Testis (tissue), 5 donors: ENCODE measurements at places on chromosomes 4 and X. TPM values are rescaled to one million over a fixed set of nuclear protein-coding genes. Genes with fewer than 3 reads are reported as not detected.

GRCh38 chr4:181105487-181105886 is 1137.7 kb upstream of the TENM3 start:
- no peak for DNase-seq
- no peaks in the 10 kb centered on the region for H3K4me1 ChIP-seq

Gene PCDH7
- 2.9 TPM for polyA plus RNA-seq

- no peak overlapping the region for H3K4me3 ChIP-seq
- no peaks in the 10 kb centered on the region for H3K27me3 ChIP-seq
- DNase-seq, result no peak
- H3K27ac ChIP-seq, result no peak overlapping the region
- H3K4me1 ChIP-seq, result no peaks in the 10 kb centered on the region
Observed at GRCh38 chrX:135923353-135923752, 29.8 kb downstream of the SAGE1 start.

- no peaks in the 10 kb centered on the region for H3K36me3 ChIP-seq
- H3K4me1 ChIP-seq, result no peaks in the 10 kb centered on the region
- no peaks in the 10 kb centered on the region for H3K27me3 ChIP-seq
- DNase-seq, result no peak
Observed at GRCh38 chr4:78001531-78001930, 55.6 kb upstream of the FRAS1 start.

GRCh38 chr4:128871948-128872347 is 62.4 kb downstream of the JADE1 start:
- H3K27ac ChIP-seq, result no peak overlapping the region
- no peak for DNase-seq
- H3K4me1 ChIP-seq, result no peaks in the 10 kb centered on the region
- H3K27me3 ChIP-seq, result no peaks in the 10 kb centered on the region
- no peak overlapping the region for H3K4me3 ChIP-seq

Gene PALLD
- polyA plus RNA-seq, result 156 TPM

DNA sequence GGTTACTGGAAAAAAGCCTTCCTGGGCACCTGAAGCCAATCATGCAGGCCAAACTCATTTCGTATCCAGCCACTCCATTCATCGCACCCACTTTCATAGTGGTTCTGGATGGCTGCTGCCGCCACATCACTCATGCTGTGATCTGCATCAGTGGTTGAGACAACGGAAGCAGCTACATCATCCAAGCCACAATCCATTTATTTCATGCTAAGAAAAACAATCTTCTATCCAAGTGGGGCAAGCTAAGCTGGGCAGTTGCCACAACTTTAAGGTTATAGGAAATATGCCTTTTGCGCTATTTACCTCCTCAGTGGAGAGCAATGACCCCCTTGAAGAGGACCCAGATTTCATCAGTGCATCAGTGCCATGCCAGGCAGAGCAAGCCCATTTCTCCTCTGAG is 124.6 kb downstream of the GRIA3 start:
- no peak overlapping the region for H3K27ac ChIP-seq
- H3K36me3 ChIP-seq, result no peaks in the 10 kb centered on the region
- H3K27me3 ChIP-seq, result no peaks in the 10 kb centered on the region

DNA sequence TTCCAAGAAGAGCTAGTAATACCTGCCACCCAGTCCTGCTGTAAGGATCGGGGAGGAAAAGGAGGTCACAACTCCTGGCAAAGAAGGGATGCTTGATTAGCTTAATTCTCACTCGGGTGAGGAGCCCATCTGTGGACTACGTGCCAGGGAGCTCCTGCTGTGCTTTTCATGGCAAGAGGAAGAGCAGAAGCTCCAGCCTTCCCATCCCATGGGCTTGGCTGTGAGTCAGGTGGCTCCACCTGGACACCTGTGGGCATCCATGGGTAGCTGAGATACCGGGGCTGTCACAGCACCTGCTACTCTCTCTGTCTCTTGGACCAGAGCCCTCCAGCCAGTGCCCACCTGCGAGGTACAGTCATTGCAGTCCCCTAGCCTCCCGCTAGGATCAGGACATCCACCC is 18.0 kb downstream of the CLNK start:
- no peak overlapping the region for H3K27ac ChIP-seq
- no peak for DNase-seq
- no peaks in the 10 kb centered on the region for H3K4me1 ChIP-seq
- H3K36me3 ChIP-seq, result no peaks in the 10 kb centered on the region
- no peak overlapping the region for H3K4me3 ChIP-seq

DNA sequence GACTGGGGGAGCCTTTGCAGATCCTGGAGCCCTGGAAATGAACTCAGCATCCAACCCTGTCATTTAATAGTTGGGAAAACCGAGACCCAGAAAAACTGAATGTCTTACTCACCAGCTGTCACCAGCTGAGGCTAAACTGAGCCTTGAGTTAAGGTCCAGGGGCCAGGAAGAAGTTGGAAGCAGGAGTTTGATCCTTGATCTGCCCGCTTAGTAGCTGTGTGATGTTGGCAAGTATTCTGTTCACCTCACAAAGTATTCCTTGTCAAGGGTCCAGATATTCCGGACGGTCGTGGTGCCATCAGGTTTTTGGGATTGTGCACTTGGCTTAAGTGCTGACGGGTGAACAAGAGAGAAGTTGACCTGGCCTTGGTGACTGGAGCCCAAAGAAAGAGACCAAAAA is 30.7 kb upstream of the PROM1 start:
- no peak for DNase-seq
- no peaks in the 10 kb centered on the region for H3K36me3 ChIP-seq
- no peaks in the 10 kb centered on the region for H3K4me1 ChIP-seq
- H3K27me3 ChIP-seq, result no peaks in the 10 kb centered on the region
- no peak overlapping the region for H3K4me3 ChIP-seq
- no peak overlapping the region for H3K27ac ChIP-seq

Gene ERCC6L
- polyA plus RNA-seq, result 1.0 TPM

- no peaks in the 10 kb centered on the region for H3K4me1 ChIP-seq
- no peaks in the 10 kb centered on the region for H3K36me3 ChIP-seq
- no peak for DNase-seq
- no peak overlapping the region for H3K27ac ChIP-seq
- H3K4me3 ChIP-seq, result no peak overlapping the region
- no peaks in the 10 kb centered on the region for H3K27me3 ChIP-seq
Observed at GRCh38 chr4:164441109-164441508, 312.8 kb upstream of the SMIM31 start.

Gene TMSB15C
- 1.5 TPM for polyA plus RNA-seq

DNA sequence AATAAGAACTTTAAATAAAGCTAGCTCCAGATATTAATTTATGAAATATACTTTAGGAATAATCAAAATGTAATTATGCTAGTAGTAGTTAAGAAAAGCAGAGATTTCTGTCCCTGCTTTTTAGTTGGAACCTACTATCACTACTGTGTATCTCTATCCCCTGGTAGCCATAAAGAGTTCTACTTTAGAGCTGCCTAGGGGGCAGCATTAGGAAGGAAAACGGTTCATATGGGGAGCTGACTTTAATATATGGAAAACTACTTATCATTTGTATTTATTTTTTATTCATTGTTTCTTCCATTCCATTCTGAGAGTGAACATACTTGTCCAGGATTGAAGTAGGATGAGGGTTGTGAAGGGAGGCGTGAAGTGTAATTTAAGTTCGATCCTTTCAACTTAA is 40.9 kb downstream of the CPEB2 start:
- no peak overlapping the region for H3K27ac ChIP-seq
- H3K4me1 ChIP-seq, result no peaks in the 10 kb centered on the region
- H3K4me3 ChIP-seq, result no peak overlapping the region
- H3K36me3 ChIP-seq, result no peaks in the 10 kb centered on the region
- DNase-seq, result no peak

- no peak overlapping the region for H3K27ac ChIP-seq
- no peaks in the 10 kb centered on the region for H3K4me1 ChIP-seq
- no peak for DNase-seq
- no peaks in the 10 kb centered on the region for H3K27me3 ChIP-seq
- H3K4me3 ChIP-seq, result no peak overlapping the region
- H3K36me3 ChIP-seq, result no peaks in the 10 kb centered on the region
Observed at GRCh38 chr4:2313366-2313765, 51.5 kb upstream of the MXD4 start.

- no peaks in the 10 kb centered on the region for H3K36me3 ChIP-seq
- DNase-seq, result peak; percentile 75
- H3K4me3 ChIP-seq, result no peak within 1 kb of the TSS
- no peak within 1 kb of the TSS for H3K27ac ChIP-seq
Observed at GRCh38 chr4:151276787-151277562, at the start of gene PRSS48. PRSS48 (plus strand) TSS chr4:151277161; CDS start chr4:151277173, 12 bp downstream.

DNA sequence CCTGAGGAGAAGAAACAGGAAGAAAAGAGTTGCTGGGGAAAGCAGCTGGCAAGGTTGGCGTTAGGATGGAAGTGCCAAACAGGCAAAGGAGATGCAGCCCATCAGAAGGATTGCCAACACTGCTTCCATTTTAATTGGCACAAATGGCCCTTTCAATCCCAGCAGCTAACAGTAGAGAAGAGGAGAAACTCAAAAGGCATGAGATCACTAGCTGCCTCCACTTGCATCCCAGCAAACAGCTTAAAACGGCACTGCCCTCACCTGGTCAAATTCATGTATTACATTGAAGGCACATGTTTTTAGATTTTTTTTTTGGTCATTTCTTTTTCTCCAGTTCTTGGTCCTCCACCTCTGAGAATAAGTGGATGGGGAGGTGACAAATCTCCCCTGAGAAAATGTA is 14.9 kb upstream of the LOC101059915 start:
- H3K27me3 ChIP-seq, result no peaks in the 10 kb centered on the region
- H3K4me1 ChIP-seq, result no peaks in the 10 kb centered on the region
- peak; percentile 59 for DNase-seq
- no peak overlapping the region for H3K4me3 ChIP-seq
- H3K27ac ChIP-seq, result no peak overlapping the region

- H3K4me3 ChIP-seq, result no peak overlapping the region
- no peak overlapping the region for H3K27ac ChIP-seq
Observed at GRCh38 chr4:74570095-74570494, 125.2 kb downstream of the AREG start.

DNA sequence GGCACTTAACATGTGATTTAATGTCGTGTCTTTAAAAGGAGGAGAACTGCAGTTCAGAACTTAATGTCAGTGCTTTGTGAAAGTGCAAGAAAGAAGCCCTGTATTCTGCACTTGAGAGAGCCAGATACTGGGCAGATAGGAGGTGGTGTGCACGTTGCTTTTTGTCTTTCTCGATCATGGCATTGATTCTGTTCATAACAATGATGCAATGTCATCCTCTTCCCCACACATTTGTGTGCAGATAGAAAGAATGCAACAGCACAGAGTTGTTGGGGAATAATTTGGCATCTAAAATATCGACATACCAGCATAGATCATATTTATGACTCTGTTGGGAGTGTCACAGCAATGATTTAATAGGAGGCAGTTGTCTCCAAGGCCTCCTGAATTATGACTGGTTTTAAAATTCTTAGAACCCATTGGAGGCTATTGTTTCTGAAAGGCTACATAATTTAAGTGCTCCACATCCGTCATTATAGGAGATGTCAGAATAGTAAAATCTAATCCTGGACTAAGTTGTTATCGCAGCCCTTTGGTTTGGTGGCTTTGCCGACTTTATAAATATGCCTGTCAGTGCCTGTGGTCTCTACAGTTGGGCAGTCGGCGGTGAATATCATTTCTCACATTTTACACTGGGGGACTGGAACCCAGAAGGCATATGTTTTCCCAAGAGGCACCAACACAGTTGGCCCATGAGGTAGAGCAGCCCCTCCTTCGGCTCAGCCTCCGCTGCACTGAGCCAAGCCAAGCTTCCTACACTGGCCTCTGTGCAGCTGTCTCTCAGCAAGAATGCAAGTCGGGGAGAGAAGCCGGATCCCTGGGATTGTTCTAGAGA is 124.9 kb downstream of the PTTG2 start:
- no peaks in the 10 kb centered on the region for H3K36me3 ChIP-seq
- H3K4me1 ChIP-seq, result peaks cover 23% of the 10 kb centered on the region
- no peak for DNase-seq
- H3K27me3 ChIP-seq, result no peaks in the 10 kb centered on the region
- H3K4me3 ChIP-seq, result no peak overlapping the region

Gene SERPINA7
- polyA plus RNA-seq, result not detected

GRCh38 chr4:61575796-61576195 is 375.7 kb downstream of the ADGRL3 start:
- H3K27ac ChIP-seq, result no peak overlapping the region
- H3K36me3 ChIP-seq, result no peaks in the 10 kb centered on the region
- H3K4me1 ChIP-seq, result no peaks in the 10 kb centered on the region
- no peak for DNase-seq

Gene JCHAIN
- 34.0 TPM for polyA plus RNA-seq
